CD4-positive, CD25-positive, alpha-beta regulatory T cell (primary cell): ENCODE measurements at places on chromosomes 13 and 19.

GRCh38 chr19:28483197-28483596 lies 729.8 kb downstream of the UQCRFS1 start:
- no peak for DNase-seq

- no peak for DNase-seq
These were observed 108.5 kb downstream of the RGCC start for GRCh38 chr13:41565846-41566245.

DNA sequence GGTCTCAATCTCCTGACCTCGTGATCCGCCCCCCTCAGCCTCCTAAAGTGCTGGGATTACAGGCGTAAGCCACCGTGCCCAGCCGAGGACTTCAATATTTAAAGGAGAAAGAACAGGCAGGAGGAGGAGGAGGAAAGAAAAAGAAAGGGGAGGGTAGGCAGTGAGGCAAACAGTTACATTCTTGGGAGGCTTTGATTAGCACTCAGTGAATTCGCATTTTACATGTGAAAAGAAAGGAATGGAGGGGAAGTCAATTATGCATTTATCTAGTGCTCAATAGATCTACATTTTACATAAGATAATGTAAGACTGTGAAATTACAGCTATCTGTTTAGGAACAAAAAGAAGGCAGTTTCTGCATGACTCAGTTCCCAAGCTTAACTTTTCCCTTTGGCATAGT lies 30.9 kb upstream of the CXCL17 start:
- DNase-seq = no peak

DNA sequence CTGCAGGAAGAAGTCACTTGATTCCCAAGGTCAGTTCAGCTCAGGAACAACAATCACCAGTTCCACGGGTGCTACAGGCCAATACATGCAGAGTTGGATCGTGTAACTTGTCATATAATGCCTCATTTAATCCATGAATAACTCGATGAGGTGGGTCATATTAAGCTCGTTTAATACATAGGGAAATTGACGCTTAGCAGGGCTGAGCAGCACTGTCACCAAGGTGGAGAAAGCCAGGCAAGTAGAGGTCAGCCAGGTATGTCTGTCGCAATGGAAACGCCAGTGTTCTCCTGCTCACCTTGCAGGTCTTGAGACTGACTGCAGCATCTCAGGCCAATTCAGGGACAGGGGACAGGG lies 52.3 kb downstream of the CCDC70 start:
- DNase-seq = no peak

- no peak for DNase-seq
These were observed 701 bp downstream of the ZNF552 start for GRCh38 chr19:57813919-57814504.

- DNase-seq = no peak
These were observed 268.4 kb downstream of the FOXO1 start for GRCh38 chr13:40398065-40398464.

GRCh38 chr13:21075011-21075378 lies 13.6 kb upstream of the LATS2 start:
- peak; percentile 12 for DNase-seq

- DNase-seq = no peak
These were observed 27.1 kb downstream of the MEGF8 start for GRCh38 chr19:42352301-42353259.

- no peak for DNase-seq
These were observed 6.8 kb downstream of the ZNF526 start for GRCh38 chr19:42226886-42227285.

- no peak for DNase-seq
These were observed 924.0 kb downstream of the EFNB2 start for GRCh38 chr13:105611424-105611823.

DNA sequence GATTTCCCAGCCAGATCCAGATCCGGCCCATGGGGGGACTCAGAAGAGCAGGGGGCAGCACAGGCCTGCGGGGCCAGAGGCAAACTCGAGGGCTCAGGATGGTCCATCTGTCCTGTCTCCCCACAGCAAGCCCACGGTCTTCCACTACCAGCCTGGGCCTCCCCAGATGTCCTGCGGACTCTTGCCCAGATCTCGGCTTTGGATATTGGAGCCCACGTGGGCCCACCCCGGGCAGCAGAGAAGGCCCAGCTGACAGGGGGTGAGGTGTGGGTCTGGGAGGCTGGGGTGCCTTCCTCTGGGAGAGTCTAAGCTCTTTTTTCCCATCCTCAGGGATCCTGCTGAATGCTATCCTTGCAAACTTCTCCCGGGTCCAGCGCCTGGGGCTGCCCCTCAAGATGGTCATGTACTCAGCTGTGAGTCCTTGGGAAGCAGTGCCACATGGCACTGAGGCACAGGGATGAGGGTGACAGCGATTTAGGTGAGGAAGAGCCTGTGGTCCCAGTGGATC lies 3.4 kb downstream of the ACP4 start:
- no peak for DNase-seq

GRCh38 chr13:48578516-48579164 lies 45.8 kb upstream of the RCBTB2 start:
- DNase-seq = peak; percentile 35

- no peak for DNase-seq
These were observed 10.2 kb downstream of the GPX4 start for GRCh38 chr19:1113986-1114483.

DNA sequence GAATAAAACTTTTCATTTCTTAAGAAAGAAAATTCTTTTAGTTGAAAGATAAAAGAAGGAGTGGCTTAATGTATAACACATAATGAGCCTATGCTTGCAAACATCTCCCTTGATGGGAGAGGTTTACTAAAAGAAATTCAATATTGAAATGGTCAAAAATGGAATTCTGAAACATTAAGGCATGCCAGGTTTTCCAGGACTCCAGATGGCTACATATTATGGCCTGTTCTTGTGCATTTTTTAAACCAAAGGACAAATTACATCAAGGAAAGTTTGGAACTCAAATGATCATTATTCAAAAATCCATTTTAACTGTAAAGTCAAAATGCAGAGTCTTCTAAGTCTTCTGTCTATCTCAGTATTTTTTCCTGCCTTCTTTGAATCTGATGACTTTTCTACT lies 19.1 kb upstream of the CYSLTR2 start:
- DNase-seq = no peak

GRCh38 chr19:50311723-50312635 lies 17.2 kb downstream of the KCNC3 start:
- no peak for DNase-seq

DNA sequence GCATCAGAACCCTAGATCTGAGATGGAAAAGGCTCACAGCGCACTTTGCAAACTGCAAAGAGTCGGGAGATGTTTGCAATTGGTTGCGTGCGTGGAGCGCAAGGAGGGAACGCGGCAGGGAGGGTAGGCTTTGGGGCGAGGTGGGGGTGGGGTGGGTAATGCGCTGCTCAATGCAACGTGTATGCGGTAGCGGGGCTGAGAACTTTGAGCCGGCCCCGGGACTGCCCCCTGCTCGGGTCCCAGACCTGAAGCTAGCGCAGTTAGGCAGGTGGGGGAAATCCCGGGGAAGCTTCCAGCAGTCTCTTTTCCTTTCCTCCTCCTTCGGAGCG lies 971 bp downstream of the FOSB start:
- no peak for DNase-seq

GRCh38 chr13:78603240-78603957 lies at the start of gene POU4F1:
TSS of gene POU4F1 (minus strand) at chr13:78603552. CDS start at chr13:78603326, 226 bp downstream.
- peak; percentile 35 for DNase-seq

GRCh38 chr19:50657712-50658440 lies 8.6 kb downstream of the C19orf81 start:
- peak; percentile 52 for DNase-seq

- no peak for DNase-seq
These were observed 35.6 kb downstream of the RASA3 start for GRCh38 chr13:114096811-114097211.

- DNase-seq = no peak
These were observed 170.4 kb downstream of the NHLRC3 start for GRCh38 chr13:39208636-39209035.

DNA sequence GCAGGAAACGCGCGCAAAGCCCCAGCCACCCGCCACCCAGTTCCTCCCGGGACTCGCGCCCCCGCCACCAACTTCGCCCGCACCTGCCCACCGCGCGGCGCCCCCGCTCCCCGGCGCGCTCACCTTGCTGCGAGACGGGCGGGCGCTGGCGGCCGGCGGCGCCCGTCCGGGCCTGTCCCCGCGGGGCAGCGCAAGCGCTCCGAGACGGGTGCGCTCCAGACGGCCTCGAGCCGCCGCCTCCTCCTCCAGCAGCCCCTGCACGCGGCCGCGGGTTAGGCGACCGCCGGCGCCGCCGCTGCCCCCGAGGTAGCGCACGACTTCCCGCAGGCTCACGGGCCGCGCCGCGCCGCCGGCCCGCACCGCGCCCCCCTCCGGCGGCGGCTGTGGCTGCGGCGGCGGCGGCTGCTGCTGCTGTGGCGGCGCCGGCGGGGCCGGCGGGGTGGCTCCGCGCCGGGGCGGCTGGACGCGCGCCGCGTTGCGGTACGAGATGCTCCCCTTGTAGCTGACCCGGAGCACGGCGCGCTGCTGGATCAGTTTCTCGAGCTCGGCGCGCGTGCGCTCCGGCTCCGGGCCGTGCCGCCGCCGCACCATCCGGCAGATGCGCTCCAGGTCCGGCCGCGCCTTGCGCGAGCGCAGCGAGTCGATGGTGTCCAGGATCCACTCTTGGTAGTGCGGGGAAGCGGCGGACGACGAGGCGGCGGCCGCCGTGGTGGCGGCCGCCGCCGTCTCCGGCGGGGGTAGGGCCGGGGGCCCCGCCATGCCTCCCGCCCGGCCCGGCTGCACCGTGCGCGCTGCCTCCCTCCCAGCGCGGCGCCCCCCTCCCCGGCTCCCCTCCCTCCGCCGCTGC lies 666 bp downstream of the SAMD1 start:
- DNase-seq = peak; percentile 46

DNA sequence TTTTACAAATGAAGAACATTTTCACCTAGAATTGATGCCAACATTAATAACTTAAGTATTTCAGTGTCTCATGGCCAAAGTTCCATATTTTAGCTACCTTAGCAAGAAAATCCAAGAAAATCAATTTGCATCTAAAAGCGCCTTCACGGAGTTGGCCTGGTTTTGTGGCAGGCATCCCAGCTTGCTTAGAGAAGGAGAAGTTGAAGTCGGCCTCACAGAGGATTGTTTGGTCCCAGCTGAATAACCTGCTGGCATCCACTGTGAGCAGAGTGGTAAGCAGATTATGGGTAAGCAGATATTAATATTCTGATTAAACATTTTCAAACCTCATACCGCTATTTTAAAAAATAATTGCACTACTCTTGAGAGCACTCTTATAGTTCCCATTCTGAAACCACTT lies 62.3 kb upstream of the STARD13 start:
- DNase-seq = no peak

GRCh38 chr13:24648983-24649687 lies 31.1 kb upstream of the ATP12A start:
- no peak for DNase-seq

- no peak for DNase-seq
These were observed 60.8 kb upstream of the IPO5 start for GRCh38 chr13:97892717-97893116.

DNA sequence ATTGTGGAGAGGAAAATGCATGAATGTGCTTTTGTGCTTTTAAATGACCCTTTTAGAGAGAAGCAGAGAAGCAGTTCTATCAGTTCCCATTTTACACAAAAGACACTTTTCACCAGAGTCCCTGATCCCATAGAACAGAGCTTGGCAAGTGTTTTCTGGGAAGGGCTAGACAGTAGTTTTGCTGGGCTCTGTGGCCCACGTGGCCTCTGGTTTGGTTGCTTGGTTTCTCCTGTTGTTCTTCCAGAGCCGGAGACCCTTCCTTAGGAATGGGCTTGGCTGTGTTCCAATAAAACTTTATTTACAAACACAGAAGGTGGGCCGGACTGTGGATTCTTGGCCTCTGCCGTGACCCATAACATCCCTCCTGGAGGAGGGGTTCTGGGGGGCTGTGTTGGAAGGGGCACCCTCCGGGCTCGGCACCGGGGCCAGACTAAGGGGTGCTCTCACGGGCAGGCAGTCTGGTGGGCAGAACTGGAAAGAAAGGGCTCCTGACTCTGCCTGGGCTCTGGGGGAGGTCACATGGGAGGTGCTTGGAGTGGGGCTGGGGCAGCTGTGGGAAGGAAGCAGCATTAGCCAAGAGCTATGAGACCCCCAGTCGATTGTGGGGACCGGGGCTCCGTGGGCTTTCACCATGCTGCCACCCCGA lies 3.2 kb downstream of the SPPL2B start:
- DNase-seq = no peak

DNA sequence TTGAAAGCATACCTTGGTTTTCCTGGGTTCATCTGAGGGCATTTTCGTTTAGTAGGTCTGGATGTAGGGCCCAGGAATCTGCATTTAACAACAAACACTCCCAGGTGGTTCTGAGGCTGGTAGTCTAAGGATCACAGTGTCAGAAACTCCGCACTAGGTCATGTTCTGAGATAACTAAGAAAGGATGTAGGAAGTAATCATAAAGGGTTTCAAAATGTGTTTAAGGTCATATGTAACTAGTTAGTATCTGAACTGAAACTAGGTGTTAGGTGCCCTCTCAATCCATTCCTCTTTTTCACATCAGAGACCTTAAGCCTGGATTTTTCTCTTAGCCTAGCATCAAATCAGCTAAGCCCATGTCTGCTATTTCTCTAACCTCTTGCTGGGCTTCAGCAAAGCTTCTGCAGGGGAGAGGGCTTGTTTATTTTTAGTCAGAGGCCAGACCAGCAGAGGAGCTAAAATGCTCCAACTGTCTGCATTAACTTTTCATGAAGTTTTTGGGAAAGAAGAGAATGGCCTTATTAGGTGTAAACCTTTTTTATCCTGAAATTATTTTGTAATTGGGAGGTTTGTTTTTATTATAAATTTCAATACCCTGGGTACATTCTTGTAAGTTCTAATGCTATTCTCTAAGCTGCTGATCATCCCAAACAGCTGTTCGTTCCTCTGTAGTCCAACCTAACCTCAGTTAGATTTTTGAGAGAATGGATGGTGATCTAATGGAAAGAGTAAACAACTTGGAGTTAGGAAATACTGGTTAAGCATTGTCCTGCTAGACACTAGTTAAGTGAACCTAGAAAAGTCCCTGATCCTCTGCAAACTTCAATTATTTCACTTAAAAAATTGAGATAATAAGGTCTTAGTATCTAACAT lies 262.8 kb upstream of the RFC3 start:
- DNase-seq = no peak

DNA sequence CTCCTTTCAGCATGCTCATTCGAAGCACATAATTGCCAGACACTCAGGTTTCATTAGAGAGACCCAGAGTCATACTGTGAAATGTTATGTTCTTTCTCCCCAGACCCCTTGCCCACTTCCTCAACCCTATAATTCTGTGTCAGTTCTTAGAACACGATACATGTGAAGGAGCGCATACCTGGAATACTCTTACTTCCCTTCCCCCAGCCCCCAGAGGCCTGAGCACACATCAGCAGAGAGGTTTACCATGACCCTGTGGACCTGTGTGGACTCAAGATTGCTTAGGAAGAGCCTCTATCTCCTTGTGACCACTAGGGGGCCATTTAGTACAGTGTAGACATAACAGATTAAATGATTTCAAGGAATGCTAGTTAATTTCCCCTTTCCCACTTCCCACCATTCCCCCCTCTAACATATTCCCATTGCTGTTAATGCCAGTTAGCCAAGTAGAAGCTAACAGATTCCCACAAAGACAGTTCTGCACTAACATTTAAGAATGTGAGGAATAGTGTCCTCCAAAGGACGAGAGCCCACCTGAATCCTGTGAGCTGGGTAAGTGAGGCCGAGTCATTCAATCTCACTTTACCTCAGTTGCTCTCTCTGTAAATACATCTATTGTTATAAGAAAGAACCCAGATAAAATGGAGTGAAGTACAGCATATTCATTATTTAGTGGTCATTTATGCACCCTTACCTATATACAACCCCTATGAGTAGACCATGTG lies 154.2 kb upstream of the MAB21L1 start:
- no peak for DNase-seq
